Esophagus squamous epithelium (tissue), 5 donors: ENCODE measurements at places on chromosomes 6 and 20.

DNA sequence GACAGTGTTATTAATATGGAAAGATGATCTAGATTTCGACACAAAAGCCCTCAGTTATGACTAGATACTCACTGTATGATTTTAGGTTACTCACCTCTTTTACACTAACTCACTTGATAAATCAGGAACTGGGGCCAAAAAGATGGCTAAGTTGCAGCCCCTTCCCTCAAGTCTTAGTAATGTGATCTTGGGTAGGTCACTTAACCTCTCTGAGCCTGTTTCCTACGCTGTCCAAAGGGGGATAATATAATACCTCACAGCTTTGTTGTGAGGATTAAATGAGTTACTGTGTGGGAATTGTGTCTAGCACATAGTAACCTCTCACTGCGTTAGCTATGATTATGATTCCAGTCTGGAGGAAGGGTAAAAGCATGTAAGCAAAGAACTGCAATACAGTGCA lies 1.3 kb downstream of the TTI1 start:
- no peak for DNase-seq

- no peak for DNase-seq
Observed at GRCh38 chr20:21315138-21315537, 12.0 kb downstream of the XRN2 start.

DNA sequence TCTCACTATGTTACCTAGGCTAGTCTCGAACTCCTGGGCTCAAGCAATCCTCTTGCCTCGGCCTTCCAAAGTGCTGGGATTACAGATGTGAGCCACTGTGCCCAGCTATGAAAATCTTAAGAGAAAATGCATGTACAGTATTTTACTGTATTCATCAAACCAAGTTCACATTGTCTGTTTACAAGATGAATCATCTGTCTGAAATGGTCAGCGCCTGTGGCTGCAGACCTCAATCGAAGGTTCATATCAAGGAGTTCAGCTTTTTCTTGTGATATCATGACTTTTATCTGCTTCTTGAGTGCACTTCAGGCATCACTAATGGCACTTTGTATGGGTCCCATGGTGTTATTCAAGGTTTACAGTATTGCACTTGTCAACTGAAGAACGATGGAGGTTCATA lies 155.1 kb downstream of the SLC16A10 start:
- DNase-seq = no peak

GRCh38 chr6:70375166-70375565 lies 38.1 kb upstream of the FAM135A start:
- DNase-seq = no peak

DNA sequence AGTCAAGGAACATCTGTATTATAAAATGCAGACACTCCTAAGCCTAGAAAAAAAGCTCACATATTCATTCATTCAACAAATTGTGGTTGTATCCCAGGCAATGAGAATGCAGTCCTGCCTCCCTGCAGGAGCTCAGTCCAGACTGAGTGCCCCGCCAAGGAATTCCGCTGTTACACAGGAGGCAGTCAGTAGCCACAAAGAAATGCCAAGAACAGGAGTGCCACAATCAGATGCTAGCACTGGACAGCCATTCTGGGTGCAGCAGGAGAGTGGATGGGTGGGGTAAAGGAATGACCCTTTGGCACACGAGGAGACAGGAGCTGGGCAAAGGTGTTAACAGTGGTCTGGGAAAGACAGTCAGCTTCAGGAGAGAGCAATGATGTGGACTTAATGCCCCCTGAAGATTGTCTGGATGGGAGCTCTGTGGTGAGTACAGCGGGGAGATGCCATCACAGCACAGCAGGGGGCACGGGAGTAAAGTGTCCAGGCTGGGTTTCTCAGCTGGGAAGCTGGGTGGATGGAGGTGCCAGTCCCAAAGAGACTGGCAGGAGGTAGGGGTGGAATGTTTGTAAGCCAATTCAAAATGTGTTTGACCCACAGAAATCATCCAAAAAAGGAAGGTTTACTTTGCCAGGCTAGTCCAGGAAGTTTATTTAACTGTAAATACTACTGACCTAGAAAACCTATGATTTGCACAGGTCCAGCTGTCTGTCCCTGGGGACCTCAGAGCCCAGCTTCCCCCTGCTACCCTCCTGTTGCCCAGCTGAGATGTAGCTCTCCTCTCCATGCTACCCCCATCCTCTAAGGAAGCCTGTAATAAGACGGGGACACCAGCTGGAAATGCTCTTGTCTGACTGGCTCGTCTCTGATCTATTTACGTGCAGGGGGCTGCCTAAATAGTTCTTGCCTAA lies 84.1 kb downstream of the SLC23A2 start:
- DNase-seq = no peak

- no peak for DNase-seq
Observed at GRCh38 chr6:82144007-82144851, 103.3 kb downstream of the IBTK start.

DNA sequence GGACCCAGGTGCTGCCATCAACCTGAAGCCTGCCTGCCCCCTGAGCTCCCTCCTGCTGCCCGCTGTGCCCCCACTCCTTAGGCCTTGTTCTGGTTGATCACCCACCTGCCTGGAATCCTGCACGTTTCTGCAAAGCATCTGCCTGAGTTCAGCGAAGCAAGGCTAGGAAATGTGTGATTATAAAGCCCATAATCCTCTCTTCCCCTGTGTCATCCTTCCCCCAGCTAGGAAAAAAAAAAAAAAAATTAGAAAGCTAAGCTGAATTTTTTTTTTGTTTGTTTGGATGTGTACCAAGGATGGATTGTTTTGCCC lies 93.2 kb downstream of the FOXA2 start:
- DNase-seq = no peak

- no peak for DNase-seq
Observed at GRCh38 chr20:22974354-22974753, 60.8 kb upstream of the SSTR4 start.

GRCh38 chr6:53926505-53926904 lies 131.7 kb downstream of the LRRC1 start:
- no peak for DNase-seq

DNA sequence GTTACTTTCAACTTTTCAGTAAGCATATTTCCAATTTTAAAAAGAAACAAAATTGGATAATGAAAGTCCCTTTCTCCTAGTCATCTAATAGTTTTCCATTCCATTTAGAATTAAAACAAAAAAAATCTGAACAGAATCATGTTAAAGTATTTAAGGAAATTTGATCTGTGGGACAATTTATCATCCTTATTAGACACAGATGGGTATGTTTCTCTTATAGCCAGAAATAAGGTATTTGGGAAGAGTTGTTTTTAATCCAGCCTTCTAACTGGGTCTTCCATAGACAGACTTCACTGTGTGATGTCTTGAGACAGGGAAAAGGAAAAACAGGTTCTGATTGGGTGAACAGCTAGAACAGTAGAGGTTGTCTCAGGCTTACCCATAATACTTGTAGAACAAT lies 39.5 kb upstream of the STXBP5 start:
- DNase-seq = no peak

- no peak for DNase-seq
Observed at GRCh38 chr6:51161752-51162151, 343.1 kb downstream of the TFAP2B start.

DNA sequence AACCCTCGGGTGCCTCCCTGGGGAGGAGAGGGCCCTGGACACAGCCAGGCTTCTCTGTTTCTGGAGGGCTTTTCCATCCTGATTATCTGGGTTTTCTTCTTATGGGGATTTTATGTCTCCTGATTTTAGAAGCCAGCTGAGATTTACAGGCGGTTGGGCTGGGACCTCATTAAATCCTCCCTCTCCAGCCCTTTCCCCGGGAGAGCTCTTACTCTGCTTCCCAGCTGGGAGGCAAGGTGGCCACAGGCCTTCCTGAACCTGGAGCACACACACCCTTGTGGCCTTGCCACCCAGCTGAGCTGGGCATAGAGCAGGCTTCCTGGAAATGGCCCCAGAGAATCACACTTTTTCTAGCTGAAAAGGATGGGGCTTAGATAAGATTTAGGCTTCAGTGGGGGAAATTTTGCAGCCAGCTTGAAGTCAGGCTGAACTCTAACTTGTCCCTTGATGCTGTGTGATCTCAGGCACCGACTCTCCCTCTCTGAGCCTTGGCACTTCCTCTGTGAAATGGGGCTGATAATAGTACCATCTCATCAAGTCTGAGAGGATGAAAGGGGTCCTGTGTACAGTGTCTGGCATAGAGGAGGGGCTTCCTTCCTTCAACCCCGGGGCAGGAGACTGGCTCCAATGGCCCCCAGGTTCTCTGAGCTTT lies 16.6 kb downstream of the VSTM2L start:
- no peak for DNase-seq

- DNase-seq = no peak
Observed at GRCh38 chr6:111274593-111275217, 187.4 kb downstream of the SLC16A10 start.

DNA sequence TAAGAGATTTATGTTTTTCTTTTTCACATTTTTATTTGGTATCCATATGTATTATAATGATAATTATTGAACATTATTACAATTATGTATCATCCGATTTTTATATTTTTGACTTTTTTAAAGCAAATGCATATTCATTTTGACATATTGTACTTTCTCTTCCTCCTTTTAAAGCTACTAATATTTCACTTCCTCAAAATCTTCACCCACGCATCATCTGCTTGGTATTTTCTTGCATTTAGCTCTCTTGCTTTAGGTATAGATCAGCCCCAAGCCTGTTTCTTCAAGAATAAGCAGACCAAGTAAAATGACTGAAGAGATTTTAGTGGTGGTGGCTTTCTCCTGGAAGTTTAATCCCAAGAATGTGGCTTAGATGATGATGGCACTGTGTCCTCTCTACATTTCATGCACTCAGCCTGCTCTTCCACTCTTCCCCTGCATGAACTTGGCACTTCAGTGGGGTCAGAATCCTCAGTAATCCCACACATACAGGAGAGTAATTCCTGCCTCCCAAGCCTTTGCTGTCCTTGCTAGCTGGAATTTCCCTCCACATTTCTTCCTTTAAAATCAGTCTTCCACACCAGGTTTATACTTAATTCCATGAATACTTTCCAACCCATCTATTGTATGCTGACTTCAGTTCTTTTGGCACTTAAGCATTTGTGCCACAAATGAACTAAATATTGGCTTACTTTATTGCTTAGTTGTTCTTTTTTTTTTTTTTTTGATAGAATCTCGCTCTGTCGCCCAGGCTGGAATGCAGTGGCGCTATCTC lies 8.2 kb downstream of the NCOA7 start:
- no peak for DNase-seq

GRCh38 chr6:751765-752164 lies 58.8 kb upstream of the EXOC2 start:
- no peak for DNase-seq

DNA sequence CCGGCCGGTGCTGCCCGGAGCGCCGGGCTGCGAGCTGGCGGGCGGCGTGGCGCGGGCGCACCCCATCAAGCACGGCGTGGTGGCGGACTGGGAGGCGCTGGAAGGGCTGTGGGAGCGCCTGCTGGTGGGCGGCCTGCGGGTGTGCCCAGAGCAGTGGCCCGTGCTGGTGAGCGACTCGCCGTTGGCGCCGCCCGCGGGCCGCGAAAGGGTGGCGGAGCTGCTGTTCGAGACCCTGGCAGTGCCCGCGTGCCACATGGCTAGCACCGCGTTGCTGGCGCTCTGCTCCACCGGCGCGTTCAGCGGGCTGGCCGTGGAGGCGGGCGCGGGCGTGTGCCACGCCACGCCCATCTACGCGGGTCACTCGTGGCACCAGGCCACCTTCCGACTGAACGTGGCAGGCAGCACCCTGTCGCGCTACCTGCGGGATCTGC lies 517 bp downstream of the ACTL10 start:
- DNase-seq = no peak

- no peak for DNase-seq
Observed at GRCh38 chr6:146948790-146949342, 255.4 kb upstream of the STXBP5 start.

DNA sequence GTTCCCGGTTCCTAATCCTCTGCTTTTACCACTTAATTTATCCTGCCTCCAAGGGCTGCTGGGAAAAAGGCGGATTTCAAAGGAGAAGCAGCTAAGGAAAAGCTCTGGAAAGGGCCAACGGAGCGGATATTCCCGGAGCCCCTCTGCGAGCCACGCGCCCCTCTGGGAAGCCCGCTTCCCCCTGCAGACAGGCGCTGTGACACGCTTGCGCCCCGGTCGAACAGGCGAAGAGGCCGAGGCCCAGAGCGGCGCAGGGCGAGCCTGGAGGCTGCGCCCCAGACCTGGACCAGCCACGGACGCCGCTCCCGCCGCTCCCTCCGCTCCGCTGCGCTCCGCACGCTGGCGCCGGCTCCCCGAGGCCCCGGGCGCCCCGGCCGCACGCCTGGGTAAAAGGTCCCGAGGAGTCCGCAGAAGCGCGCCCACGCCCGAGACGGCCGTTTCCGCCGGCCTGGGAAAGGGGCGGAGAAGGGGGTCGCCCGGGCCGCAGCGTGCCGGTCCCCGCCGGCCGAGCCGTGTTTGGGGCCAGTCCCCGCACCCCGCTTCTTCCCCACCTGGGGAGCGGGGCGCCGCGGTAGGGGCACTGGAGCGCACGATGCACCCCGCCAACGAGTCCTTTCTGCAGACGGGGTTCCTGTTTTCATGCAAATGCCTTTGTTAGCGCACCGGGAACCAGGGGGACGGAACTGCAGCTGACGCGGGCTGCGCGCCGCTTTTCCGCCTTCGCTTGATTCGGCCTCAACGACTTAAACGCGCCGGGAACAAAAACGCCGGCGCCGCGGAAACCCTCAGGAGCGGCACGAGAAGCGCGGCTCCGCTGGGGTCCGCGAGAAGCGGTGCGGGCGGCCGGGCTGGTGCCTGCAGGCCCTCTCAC lies 91.9 kb upstream of the SIRPA start:
- DNase-seq = peak; percentile 29
